ENCODE measurements at places on chromosomes 1 and 21. TPM values are rescaled to one million over a fixed set of nuclear protein-coding genes. Genes with fewer than 3 reads are reported as not detected.

GRCh38 chr1:204600203-204600602, 84.0 kb downstream of the MDM4 start:
- DNase-seq: no peak

Gene PSRC1
- total RNA-seq: 8.2 TPM

Gene CASZ1
- total RNA-seq: 0.59 TPM

Gene AKR7A2
- 26.5 TPM for total RNA-seq

DNA sequence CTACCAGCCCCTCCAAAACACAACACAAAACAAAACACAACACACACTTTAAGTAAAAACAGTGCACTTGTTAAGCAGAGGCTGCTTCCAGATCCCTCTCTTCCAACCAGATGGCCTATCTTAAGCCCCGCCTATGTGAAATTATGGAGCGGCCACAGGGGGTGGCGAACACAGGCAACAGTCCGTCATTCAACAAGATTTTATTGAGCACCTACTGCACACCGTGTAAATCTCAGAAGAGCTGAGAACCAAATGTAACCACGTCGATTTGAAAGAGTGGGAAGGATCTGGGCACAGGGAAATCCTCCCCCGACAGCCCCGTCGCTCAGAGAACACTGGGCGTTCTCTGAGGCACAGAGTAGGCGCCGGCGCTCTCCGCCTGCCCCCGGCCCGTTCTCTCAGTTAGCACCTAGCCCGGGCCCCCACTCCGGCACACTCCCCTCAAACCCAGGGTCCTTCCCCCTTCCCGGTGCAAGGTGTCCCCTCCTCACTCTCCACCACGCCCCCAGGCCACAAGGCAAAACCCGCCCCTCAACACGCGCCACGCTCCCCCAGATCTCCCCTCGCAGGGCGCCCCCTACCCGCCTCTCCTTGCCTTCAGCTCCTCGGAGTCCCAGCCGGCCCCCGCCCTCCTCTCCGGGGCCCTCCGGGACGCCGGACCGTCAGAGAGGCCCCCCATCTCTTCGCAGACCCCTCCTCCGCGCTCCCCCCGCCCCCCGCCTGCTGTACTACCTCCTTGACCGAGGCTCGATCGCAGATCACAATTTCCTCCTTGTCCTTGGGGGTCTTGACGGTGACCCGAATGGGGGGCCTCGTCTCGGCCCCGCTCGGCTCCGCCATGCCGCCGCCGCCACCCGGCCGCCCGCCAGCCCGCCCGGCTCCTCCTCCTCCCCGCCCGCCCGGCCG, 483 bp downstream of the UBQLN4 start:
- DNase-seq: peak; percentile 71

DNA sequence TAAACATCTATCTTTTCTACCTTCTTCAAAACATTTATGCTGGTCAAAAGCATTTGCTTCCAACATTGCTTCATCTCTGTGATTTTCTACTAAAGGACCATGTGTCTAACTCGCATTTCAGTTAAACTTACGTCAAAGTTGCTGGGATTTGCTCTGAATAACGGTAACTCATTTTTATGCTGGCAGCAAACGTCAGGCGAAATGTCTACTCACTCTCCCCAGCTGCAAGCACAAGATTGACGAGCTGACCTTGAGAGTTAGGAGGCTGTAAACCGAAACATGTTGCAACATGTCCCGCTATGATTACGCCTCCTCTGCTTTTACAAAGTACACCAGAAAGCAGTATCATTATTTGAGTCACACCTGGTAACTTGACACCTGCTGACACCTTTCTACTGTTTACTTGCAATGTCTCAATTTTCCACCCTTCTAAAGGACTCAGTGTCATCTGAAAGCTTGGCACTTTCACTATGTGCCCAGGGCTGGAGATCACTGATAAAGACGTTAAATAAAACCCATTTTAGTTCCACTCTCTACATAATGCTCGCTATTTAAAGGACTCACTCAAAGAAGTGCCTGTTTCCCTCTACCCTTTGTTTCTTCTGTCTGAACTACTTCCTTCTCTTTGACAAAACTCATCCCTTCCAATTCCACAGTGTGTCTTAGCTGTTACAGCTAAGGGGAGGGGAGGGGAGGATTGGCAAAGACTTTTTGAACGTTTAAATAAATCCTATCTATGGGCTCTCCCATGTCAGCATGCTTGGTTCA, 111.9 kb downstream of the PTPN14 start:
- DNase-seq: peak; percentile 82

Gene PPP1R12B
- total RNA-seq: 386 TPM

DNA sequence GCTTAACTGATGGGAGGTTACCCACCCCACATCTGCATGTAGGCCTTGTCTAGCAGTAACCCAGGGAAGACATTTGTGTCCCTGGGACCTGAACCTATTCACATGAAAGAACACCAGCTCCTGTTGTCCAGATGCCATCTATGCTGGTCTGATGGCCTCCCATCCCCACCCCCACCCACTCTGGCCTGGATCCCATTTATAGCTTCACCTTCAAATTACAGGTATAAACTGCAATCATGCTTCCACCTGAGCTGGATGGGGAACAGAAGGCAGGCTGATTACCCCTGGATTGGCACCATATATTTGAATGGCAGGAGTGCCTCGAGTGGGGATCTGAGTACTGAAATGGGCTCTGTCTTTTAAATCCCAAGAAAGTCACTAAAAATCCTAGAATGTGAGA, 312.7 kb upstream of the USP24 start:
- DNase-seq: no peak

DNA sequence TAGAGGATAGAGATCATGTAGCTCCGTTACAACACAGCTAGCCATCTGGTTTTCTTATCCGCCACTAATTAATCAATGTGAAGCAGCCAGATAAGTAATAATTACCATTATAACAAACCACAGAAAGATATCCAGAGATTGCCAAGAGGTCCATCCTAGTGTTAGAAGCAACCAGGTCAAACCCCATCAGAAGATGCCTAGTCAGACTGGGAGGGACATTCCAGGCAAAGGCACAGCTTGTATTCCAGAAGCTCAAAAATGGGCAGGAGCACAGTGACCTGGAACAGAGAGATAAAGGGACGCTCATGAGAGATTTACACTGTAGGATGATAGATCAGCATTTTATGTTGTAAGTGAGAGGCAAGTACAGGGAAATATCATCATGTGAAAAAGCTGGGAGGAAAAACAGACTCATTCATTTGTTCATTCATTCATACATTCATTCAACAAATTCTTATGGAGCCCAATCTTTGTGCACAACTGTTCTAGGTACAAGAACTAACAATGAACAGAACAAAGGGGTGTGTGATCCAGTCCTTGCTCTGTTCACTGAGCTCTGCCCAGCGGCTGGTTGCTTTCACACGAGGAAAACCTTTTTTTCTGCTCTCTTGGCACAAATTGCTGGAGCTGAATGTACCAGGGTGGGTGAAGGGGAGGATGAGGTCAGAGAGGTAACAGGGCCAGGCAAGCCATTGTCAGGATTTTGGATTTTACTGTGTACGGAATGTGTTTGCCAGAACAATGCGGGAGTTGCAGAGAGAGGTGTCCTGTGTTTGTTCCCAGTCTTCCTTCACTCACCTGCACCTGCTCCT, 240.8 kb upstream of the FGGY start:
- DNase-seq: peak; percentile 81

Gene RPS8
- total RNA-seq: 2,651 TPM

DNA sequence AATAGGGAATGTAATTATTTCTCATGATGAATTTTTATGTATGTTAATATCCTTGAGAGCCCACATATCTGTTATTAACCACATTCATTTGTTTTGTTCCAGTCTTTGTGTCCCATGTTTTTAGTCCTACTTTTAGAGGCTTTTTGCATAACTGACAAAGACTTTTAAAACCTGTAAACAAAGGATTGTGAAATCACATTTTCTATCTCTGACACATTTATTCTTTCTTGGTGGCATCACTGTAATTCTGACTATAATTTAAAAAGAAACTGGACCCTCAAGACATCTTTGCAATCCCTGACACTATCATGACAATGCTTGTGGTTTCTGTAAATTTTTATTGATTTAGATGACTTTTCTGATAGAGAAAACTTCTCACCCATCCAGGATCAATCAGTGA, 313.1 kb downstream of the SIPA1L2 start:
- DNase-seq: no peak

GRCh38 chr1:184190616-184191015, 139.1 kb downstream of the TSEN15 start:
- DNase-seq: no peak

Gene B3GALT5
- total RNA-seq: 0.29 TPM

Gene TEDDM1
- not detected for total RNA-seq

DNA sequence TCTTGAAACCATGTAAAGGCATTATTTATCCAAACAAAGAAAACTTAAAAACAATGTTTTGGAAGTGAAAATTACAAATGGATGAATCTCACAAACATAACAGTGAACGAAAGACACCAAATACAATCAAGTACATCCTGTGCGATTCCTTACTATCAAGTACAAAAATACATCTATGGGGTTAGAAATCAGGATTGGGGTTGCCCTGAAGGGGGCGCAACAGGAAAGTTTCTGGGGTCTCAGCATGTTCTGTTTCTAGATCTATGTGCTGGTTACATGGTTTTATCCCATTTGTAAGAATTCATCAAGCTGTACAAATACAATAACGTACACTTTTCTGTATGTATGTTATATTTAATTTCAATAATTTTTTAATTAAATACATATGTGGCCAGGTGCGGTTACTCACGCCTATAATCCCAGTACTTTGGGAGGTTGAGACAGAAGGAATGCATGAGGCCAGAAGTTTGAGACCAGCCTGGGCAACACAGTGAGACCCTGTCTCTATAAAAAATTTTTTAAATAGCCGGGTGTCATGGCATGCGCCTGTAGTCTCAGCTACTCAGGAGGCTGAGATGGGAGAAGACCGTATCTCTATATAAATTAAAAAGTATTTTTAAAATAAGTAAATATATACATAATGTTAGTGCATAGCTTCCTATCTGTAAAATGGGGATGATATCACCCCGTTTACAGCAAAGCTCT, 121.5 kb upstream of the SOD1 start:
- no peak for DNase-seq

GRCh38 chr1:242211254-242212022, 212.5 kb upstream of the MAP1LC3C start:
- no peak for DNase-seq

GRCh38 chr1:66262208-66262963, 271.6 kb upstream of the SGIP1 start:
- DNase-seq: peak; percentile 54

- DNase-seq: peak; percentile 72
Measured at GRCh38 chr1:204065174-204065985, 7.5 kb upstream of the SOX13 start.

Gene GALE
- total RNA-seq: 16.7 TPM

- DNase-seq: no peak
Measured at GRCh38 chr1:23159963-23160877, 8.4 kb downstream of the LUZP1 start.

DNA sequence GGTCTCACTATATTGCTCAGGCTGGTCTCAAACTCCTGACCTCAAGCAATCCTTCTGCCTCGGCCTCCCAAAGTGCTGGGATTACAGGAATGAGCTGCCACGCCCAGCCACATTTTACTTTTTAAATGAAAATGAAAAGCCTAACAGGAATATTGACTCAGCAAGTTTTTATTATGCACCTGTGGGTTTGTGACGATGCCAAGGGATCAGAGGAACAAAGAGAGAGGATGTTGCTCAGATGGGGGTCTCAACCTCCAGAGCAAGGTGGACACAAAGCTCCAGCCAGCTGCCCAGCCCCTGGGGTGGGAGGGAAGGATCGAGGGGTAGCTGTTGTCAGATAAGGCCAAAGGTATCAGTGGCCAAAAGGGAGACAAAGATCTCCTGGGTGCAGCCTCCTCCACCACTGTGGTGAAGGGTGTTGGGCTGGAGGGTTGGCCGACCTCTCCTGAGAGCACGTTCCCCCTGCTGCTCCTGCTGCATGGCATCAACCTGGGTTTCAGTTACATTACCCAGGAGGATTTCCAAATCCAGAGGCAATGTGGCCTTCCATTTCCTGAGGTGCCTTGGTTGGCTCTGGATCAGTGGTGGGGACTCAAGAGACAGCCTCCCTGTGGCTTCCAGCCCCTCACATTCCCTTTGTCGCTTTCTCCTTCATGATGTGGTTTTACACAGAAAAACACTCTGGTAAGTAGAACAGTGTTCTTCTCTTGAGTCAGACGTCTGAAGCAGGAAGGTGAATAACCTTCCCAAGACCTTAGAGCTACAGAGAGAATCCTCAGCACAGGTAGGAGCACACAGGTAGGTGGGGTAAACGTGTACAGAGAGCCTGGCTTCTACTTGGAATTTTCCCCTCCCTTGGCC, 34.2 kb downstream of the ZNF496 start:
- no peak for DNase-seq

Measured in uterus (tissue), 4 donors.